ENCODE measurements at places on chromosomes 5 and 9. TPM values are rescaled to one million over a fixed set of nuclear protein-coding genes. Genes with fewer than 3 reads are reported as not detected.

Gene GDNF
- 0.05 TPM for total RNA-seq

Gene ORM1
- total RNA-seq: not detected

Gene APBA1
- 0.11 TPM for total RNA-seq

Gene DIRAS2
- 0.01 TPM for total RNA-seq

Gene FLT4
- 3.1 TPM for total RNA-seq

Gene CDO1
- total RNA-seq: not detected

Gene NHP2
- 445 TPM for total RNA-seq

Gene CEL
- total RNA-seq: 0.70 TPM

Gene NRARP
- total RNA-seq: 4.1 TPM

Gene RANBP17
- 2.0 TPM for total RNA-seq

Gene PCDHB6
- 1.1 TPM for total RNA-seq

Gene BASP1
- 298 TPM for total RNA-seq

Gene PSAT1
- 177 TPM for total RNA-seq

Gene ENTREP1
- total RNA-seq: 0.43 TPM

Gene SLC46A2
- total RNA-seq: not detected

Gene ANKRD18B
- total RNA-seq: 4.6 TPM

Gene IL3
- not detected for total RNA-seq

Gene CDC25C
- 10.1 TPM for total RNA-seq

Gene NMUR2
- 0.09 TPM for total RNA-seq

Gene HDAC3
- 51.8 TPM for total RNA-seq

Gene ADGRD2
- not detected for total RNA-seq

Gene KIF20A
- 48.2 TPM for total RNA-seq

Gene AIF1L
- total RNA-seq: 1.6 TPM

Gene SPATA31A3
- not detected for total RNA-seq

Gene TMEFF1
- total RNA-seq: 1.8 TPM

Gene TMEM252
- total RNA-seq: not detected
